WERI-Rb-1 (cell line): ENCODE measurements at places on chromosomes 11 and 22.

DNA sequence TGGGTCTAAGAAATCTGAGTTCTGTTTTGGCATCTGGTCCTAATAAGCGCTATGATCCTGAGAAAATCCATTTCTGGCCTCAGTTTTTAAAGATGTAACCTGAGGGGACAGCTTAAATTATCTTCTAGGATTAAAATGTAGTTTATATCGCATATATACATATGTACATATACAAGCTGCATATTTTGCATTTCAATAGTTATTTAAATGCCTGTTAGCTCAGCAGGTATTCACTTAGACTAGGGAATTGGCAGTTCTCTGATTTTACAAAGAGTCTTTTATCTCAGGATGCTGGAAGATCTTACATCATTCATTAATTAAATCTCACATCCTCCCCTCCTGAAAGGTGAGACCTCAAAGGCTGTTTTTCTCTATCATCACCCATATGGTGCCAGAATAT is 1232.8 kb downstream of the LRRC4C start:
- DNase-seq = no peak

DNA sequence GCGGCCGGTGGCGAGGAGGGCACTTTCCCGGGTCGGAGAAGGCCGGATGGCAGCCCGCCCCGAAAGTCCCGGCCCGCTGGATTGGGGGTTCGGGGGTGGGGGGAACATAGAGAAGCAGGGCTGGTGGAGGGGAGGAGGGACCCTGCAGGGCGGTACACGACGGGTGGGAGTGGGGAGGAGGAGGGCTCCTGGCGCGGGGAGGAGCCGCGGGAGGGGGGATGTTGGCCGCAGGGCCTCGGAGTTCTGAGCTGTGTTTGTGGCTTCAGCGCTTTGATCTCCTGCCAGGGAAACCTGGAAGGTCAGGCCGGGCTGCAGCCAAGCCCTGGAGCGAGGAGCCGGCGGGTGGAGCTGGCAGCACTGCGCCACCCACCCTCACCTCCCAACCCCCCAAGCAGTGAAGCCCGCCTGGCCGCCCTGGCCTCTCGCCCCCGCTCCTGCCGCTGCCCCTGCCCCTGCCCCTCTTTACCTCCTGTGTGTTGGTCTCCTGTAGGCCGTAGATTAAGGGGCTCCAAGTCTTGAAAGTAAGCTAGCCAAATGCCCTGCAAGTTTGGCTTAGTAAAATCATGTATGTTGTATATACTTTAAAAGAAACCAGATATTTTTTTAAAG is 30.9 kb downstream of the C22orf31 start:
- no peak for DNase-seq

DNA sequence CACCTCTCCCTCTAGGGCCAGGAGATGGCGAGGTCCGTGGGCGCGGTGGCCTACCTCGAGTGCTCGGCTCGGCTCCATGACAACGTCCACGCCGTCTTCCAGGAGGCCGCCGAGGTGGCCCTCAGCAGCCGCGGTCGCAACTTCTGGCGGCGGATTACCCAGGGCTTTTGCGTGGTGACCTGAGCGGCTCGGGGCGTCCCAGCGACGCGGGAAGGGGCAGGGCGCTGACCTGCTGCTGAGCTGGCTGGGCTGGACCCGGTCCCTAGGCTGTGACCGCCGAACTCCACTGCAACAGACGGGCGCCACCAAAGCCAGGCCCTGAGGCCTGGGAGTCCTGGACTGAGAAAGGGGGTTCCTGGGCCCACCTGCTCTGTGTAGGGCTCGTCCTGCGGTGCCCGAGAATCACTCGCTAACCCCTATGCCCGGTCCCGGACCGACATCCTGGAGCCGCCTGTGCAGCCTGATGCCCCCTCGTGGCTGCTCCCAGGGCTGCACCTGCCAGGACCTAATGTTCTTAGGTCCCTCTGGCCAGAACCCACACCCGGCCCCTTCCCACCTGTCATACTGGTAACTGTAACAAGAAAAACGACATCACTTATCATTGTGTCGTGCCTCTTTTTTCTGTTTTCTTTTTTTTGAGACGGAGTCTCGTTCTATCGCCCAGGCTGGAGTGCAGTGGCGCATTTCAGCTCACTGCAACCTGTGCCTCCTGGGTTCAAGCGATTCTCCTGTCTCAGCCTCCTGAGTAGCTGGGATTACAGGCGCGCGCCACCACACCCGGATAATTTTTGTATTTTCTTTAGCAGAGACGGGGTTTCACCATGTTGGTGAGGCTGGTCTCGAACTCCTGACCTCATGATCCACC is 15.0 kb downstream of the RHOD start:
- DNase-seq = peak; percentile 76

DNA sequence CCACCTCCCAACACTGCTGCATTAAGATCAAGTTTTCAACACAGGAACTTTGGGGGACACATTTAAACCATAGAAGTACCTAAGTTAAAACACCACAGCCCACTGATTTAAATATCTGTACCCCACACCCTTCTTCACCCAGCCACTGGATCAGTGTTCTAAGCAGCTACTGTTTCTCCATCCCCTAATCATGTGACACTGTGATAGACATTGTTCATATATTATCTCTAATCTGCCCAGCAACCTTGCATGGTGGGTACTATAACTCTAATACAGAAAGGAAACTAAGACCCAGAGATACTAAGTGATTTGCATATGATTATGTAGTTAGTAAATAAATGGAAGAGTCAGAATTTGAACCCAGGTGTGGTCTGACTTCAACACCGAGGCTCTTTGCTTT is 70.5 kb upstream of the NNMT start:
- no peak for DNase-seq

DNA sequence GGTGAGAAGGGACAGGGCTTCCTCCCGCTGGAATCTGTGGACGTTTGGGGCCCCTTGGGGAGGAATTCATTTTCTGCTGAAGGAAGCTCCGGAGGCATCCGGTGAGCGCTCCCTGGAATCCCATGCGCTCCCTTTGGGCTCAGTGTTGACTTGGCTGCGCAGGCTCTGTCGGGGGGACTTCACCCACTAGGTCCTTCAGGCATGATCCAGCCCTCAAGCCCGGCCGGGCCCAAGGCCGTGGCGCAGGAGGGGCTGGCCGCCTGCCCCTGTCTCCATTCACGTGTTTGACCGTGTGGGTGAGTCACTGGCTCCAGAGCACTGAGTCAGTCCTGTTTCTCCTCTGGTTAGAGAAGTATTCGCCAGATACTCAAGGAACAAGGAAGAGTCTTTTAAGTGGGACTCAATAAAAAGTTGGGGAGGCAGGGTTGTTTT is 1.4 kb downstream of the CTTN start:
- DNase-seq = no peak

DNA sequence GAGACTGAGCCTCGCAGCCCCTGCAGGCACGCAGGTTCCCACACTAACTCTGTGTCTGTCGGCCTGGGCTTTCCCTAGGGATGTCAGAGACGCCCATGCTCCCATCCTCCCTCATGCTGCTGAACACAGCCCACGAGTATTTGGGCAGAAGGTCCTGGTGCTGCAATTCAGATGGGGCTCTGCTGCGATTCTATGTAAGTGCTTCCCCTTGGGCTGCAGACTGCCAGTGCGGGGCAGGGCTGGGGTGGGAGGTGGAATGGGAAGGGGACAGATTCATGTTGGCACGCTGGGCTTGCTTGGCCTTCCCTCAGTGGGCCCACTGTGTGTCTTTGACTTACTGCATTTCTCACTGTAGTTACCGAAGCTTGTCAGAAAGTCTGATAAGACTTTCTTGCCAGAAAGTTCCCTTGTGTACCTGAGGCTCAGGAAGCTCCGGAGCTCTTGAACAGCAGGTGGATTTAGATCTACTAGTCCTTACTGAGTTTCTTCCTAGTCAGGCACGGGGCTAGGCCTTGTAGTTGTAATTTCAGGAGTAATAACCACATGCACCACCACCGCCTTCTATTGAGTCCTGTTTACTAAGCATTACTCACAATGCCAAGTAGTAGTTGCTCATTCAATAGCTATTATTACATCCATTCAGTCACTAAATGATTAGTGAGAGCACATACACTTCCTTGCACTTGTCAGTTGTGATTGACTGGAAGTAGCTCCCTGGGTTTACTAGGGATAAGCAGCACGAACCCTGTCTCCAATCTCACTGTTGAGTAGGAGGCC is 65.2 kb downstream of the CABIN1 start:
- DNase-seq = no peak

DNA sequence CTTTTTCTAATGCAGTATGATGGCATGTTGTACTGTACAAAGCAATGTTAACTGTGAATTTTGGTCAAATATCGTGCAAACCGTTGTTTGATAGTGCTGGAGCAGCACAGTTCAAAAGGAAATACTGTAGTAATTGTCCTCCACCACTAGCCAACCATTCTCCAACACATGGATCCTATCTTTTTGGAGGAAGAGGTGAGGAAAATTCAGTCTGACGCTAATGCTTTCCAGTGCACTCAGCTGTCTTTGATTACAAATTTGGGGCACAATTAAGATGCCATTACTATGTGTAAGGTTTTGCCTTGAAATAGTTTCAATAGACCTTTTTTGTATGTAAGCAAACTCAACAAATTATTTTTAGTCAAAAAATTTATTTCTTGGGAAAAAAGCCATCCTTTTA is 240.5 kb upstream of the CCDC179 start:
- DNase-seq = no peak

- no peak for DNase-seq
Observed at GRCh38 chr22:44940130-44940529, 69.7 kb downstream of the PHF21B start.

DNA sequence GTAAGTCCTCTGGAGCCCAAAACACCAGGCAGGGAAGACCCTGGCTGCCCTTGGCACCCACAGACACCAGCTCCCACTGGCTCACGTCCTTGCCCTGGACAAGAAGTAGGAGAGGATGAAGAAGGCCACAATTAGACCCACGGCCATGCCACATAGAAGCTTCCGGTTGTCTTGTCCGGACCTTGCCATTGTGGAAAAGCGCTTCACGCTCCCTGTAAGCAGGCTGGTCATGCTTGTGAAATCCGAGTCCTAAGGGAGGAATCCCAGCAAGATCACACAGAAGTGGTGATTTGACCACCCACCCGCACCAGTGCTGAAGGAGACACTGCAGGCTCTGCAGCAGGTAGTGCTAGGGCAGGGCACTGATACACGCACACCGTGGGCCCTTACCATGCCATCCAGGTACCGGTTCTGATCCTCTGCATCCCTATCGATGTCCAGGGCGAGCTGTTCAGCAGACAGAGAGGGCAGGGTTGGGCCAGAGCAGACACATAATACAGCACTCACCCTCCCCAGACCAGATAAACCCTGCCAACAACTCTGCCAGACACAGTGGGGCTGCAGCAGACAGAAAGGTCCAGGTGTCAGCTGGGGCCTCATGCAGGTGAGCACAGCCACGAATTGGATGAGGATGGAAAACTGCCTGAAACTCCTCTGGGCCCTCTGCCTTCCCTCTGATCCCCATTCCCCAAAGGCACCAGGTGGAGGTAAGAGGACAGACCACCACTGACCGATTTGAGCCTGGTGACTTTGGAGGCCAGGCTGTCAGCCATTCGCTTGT is 1.8 kb downstream of the BET1L start:
- no peak for DNase-seq

- DNase-seq = no peak
Observed at GRCh38 chr22:28381429-28382167, 298.0 kb downstream of the TTC28 start.

GRCh38 chr11:5547982-5548381 is 358 bp downstream of the OR52H1 start:
- DNase-seq = no peak

- DNase-seq = no peak
Observed at GRCh38 chr11:78961937-78962701, 387.5 kb upstream of the NARS2 start.

DNA sequence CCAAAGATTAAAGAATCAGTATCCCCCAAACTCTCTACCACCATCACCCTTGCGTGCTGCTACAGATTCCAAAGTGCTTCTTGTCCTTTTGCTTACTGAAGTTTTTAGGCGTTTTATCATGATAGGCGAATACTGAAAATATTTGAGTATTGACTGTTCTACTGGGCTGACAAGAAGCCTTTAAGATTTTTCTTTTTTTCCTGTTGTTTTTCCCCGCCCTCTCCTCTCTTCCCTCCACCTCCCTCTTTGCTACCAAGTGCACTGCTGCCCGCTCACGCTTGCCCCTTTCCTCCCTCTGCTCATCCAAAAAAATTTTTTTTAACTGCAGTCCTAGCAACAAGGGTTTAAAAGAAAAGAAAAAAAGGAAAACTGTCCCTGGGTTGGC is 679 bp downstream of the SPCS2 start:
- no peak for DNase-seq

GRCh38 chr11:11988099-11988651 is 20.3 kb downstream of the DKK3 start:
- no peak for DNase-seq

DNA sequence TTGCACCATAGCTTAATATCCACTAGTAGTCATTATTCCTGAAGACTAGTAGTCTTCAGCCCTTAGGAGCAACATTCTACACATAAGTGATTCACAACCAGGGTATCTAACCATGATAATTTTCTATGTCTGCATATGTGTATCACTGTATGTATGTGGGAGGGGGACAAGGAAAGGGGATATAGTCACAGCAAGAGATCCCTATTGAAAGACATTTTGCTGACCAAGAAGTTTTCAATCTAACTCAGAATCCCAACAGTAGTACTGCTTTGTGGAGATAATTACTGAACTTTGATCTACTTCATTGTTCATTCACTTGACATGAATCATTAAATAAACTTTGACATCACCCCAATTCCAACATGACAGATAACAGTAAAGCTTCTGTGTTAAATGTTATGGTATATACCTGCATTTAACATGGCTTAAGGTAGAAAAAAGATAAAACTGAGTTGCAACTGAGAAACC is 10.3 kb downstream of the PIK3C2A start:
- DNase-seq = no peak

GRCh38 chr22:40826984-40827741 is 8.0 kb upstream of the SLC25A17 start:
- DNase-seq = no peak

DNA sequence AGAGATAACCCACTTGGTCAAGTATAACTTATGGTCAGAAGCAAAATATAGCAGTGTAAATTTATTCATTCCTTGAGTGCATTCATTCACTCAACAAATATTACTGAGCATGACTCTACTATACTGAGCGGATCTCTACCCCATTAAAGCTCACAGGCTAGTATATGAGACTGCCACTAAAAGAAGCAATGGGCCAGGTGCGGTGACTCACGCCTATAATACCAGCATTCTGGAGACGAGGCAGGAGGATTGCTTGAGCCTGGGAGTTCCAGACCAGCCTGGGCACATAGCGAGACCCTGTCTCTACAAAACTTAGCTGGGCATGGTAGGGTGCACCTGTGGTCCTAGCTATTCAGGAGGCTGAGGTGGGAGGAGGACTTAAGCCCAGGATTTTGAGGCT is 197.6 kb upstream of the BLID start:
- DNase-seq = no peak

GRCh38 chr11:110445437-110445836 is 15.7 kb downstream of the FDX1 start:
- no peak for DNase-seq

DNA sequence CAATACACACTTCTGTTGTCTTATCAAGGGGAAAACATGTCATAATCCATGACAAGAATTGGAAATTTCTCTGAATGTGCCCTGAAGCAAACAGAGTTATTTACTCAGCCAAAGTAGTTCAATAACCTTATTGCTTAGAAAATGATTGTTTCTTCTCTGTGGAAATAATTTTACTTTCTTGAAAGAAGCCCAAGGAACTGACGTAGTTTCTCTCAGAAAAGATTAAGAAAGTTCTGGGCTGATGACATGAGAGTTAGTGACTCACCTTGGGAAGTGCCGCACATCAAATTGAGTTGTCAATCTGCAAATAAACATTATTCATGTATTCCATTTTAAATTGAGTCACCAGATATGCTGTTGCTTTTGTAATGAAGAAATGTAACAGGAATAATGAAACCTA is 418.6 kb upstream of the LRRC4C start:
- no peak for DNase-seq
